ENCODE measurements at places on chromosomes 4 and X.

DNA sequence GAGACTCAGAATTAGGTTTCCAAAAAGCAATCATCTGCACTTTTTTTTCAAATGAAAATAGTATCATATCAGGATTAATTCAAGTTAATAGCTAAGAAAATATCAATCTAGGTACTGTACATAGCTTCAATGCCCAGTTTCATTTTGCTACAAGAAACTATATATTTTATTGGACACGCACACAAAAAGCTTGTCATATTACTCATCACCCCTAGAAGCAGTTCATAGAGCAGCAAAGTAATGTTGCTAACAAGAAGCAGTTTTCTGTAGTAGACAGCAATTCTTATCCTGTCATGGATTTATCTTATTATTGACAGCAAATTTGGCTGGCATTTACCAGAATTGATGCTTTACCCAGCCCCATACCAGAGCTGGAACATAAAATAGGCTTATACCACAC lies 52.3 kb upstream of the LSM6 start:
- no peak for DNase-seq

- DNase-seq, result no peak
Measured at GRCh38 chr4:13097971-13098370, 386.2 kb downstream of the RAB28 start.

DNA sequence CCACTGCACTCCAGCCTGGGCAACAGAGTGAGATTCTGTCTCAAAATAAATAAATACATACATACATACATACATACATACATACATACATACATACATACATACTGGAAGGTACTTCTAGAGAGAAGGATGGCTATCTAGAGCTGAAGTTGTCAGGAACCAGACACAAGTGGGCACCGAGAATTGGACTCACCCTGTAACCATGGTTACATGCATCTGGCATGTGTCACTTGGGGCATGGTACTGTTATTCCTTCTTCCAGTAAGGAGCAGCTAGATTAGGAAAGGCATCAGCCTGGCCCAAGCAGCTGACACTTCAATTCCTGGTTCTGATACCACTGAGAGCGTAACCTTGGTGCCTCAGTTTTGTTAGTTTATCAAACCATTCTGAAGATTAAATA lies 127.1 kb downstream of the SH3KBP1 start:
- DNase-seq, result no peak

DNA sequence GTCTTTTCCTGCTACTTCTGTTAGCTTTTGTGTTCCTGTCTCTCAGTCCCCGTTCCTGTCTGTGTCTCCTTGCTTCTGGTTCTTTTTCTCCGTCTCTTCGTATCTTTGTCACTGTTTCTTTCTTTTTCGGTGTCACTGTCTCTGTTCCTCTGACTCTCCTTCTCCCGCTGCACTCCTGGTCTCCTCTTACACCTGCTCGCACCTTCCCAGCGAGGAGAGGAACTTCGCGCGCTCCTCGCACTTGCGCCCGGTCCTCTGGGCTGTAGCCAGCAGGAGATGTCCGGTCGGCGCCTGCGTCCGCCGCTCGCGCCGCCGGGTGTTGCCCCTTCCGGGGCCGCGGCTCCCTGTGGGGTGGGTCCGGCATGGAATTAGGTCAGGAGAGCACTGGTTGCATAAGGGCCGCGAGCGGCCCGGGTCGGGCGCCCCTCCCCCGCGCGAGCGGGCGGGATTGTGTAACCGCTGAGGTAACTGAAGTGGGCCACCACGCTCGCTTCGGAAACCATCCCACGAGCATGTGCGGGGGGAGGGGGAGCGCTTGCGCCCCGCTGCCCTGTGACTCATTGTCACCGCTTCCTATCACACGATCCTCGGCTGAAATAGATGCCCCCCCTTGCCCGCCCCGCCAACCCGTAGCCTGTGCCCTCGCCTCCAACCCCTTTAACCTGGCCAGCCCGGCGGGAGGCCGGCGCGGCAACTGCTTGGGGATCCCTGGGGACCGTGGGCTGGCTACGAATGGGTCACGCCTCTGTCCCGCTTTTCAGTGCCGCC lies 1.6 kb downstream of the LONRF3 start:
- DNase-seq, result peak; percentile 73

GRCh38 chrX:47854474-47854873 lies 17.8 kb downstream of the ZNF81 start:
- peak; percentile 18 for DNase-seq

- no peak for DNase-seq
Measured at GRCh38 chrX:40778861-40779575, 43.7 kb upstream of the MED14 start.

GRCh38 chr4:8055206-8055605 lies 103.4 kb downstream of the ABLIM2 start:
- no peak for DNase-seq

GRCh38 chrX:136034668-136035067 lies 49.4 kb downstream of the SLC9A6 start:
- no peak for DNase-seq

DNA sequence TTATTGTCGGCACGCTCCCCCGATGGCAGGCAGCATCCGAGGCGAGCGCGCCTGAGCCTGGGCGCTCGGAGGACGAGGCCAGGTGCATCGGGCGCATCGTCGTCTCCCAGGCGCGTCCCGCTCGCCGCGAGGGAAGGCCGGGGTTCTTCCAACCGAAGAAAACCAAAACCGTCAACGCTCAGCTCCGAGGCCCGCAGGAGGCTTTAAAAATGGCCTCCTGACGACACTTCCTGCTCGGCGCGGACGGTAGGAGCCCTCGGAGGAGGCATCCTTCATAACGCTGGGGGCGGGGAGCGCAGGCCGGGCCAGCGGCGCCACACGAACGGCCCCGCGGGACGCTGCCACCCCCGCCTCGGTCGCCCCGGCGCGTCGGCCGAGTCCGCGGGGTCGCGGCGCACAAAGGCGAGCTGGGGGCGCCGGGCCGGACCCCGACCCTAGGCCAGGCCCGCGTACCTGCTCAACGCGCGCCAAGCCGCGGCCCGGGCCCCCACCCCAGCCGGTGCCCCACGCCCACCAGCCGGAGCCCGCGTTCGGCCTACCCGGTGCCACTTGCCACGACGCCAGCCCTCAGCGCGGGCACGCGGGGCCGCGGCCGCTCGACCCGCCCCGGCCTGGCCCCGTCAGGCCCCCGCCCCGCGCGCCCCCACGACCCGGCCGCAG lies 501 bp downstream of the ZNF518B start:
- DNase-seq, result peak; percentile 33

- DNase-seq, result no peak
Measured at GRCh38 chr4:61446941-61447340, 246.8 kb downstream of the ADGRL3 start.

DNA sequence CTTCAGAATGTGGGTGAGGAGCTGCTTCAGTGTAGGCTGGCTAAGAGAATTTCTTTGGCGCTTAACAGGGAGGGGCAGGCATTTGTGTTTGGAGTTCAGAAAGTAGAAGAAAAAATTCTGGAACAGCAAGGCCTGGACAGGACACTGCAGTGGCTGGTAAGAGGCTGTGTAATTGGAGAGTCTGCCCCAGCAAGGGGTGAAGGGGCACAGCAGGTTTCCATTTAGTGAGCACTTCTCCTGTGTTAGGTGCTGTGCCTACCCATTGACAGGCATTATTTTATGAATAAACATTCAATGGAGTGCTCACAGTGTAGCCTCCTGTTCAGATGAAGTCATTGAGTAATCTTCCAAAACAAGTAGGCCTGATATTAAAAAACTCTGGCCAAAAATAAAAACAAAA lies 10.7 kb upstream of the CPE start:
- DNase-seq, result no peak

DNA sequence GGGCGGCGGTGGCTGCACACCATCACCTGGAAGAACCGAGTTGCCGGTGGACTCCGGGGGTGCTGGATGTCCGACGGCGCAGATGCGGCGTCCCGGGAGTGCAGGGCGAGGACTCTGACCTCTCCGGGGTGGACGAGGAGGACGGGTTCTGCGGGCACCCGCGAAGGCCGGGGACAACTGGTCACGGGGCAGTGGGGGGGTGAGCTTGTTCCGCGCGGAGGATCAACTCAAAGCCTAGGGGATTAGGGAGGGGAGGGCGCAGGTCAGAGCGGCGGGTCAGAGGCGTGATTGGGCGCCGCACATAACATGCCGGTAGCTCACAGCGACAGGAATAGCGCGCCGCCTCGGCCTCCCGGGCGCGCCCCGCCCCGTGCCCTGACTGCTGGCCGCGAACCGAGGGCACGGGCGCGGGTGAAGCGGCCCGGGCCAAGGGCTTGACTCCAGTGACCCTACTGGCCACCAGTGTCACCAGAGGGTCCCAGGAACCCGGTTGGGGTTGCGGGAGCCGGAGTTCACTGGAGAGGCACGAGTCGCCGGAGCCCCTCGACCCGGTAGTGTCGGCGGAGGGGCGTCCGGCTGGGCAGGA lies at the start of gene KLHL34:
Gene KLHL34, minus strand, starts transcription at position 179 of the 586 bp plus-strand sequence. CDS start 542 bp downstream, outside the sequence.
- no peak for DNase-seq

DNA sequence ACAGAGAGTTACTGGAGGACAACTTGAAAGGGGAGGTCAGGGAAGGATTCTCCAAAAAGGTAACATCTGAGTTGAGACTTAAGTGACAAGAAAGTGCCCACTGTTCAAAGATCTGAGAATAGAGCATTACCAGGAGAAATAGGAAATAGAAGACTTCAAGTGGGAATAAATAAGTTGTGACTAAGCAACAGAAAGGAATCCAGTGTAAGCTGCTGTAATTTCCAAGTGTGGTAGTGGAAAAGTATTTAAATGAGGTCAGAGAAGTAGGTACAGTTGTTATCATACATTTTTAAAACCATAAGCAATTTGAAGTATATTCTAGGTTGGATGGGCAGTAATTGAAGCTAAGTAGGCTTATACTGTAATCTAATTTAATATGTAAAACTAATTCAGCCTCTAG lies 211.9 kb downstream of the FBXO8 start:
- no peak for DNase-seq

GRCh38 chr4:175470131-175470530 lies 341.9 kb downstream of the GPM6A start:
- DNase-seq, result no peak

- no peak for DNase-seq
Measured at GRCh38 chrX:125005863-125006262, 313.8 kb upstream of the TEX13C start.

DNA sequence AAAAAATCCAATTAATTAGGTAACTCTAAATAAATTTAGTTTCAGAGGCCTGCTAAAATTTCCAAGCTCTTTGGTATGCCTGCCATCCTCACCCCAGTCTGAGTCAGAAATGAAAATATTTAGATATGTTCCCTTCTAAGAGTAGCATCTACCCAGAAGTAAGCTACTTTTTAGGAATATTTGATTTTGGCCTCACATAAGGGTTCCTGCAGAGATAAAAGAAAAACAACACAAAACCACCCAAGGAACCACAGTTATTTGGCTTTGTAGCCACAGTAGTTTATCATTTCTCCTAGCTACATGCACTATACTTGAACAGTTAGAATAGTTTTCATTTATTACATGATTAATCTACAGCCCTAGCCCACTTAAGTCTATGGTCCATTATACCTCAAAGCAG lies 192.6 kb upstream of the FAM241A start:
- DNase-seq, result no peak

GRCh38 chr4:179415037-179415846 lies 1973.0 kb upstream of the AGA start:
- no peak for DNase-seq

DNA sequence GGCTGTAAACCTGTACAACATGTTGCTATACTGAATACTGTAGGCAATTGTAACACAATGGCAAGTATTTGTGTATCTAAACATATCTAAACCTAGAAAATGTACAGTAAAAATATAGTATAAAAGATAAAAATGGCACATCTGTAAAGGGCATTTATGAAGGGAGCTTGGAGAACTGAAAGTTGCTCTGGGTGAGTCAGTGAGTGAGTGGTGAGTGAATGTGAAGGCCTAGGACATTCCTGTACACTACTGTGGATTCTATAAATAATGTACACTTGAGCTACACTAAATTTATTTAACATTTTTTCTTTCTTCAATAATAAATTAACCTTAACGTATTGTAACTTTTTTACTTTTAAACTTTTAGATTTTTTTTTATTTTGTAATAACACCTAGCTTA lies 5.0 kb upstream of the SHROOM4 start:
- no peak for DNase-seq

GRCh38 chr4:25783126-25783525 lies 79.7 kb downstream of the SEL1L3 start:
- DNase-seq, result no peak

GRCh38 chr4:130359542-130359941 lies 1263.6 kb downstream of the C4orf33 start:
- DNase-seq, result no peak

- no peak for DNase-seq
Measured at GRCh38 chr4:48706736-48707135, 73.3 kb downstream of the FRYL start.

- DNase-seq, result no peak
Measured at GRCh38 chr4:19358015-19358414, 893.7 kb upstream of the SLIT2 start.

- no peak for DNase-seq
Measured at GRCh38 chr4:158102904-158103303, 69.9 kb downstream of the GASK1B start.

DNA sequence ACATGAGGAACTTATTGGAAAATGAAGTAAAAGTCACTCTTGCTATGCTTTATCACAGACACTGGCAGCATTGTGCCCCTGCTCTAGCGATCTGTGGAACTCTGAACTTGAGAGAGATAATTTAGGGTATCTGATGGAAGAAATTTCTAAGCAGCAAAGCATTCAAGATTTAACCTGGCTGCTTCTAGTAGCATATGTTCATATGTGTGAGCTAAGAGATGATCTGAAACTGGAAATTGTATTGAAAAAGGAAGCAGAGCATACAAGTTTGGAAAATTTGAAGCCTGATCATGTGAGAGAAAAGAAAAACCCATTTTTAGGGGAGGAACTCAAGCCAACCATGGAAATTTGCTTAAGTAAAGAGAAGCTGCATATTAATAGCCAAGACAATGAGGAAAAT lies 657.7 kb downstream of the TRAM1L1 start:
- DNase-seq, result no peak

GRCh38 chr4:53012738-53013137 lies 150.6 kb downstream of the RASL11B start:
- no peak for DNase-seq

- DNase-seq, result no peak
Measured at GRCh38 chr4:173288698-173289352, 45.3 kb downstream of the HMGB2 start.

GRCh38 chr4:19522966-19523365 lies 728.7 kb upstream of the SLIT2 start:
- DNase-seq, result no peak

DNA sequence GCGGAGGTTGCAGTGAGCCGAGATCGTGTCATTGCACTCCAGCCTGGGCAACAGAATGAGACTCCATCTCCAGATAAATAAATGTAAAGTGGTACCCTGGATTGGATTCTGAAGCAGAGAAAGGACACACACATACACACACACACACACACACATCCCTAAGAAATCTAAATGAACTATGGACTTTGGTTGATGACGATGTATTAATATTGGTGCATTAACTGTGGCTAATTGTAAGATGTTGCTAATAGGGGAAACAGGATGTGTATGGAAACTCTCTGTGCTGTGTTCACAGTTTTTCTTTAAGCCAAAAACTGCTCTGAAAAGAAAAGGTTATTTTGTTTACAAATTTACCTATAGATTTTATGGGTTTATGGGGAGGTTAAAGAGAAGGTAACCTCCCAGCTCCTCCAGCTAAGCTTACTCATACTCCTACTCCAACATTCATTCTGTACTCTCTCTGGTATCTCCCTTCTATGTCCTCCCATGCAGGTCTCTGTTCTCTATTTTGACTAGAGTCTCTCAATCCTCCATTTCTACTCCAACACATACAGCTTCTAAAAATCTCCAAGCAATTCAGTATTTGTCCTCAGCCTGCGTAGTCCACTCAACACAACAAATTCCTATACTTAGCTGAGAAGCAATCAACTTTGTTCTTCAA lies 46.5 kb upstream of the RELL1 start:
- DNase-seq, result no peak
